Right kidney (tissue), 9 donors: ENCODE measurements at places on chromosomes 7 and 10.

GRCh38 chr7:16803881-16804673 lies 722 bp downstream of the AGR2 start:
- no peak for DNase-seq

GRCh38 chr10:4514445-4515108 lies 311.4 kb upstream of the AKR1E2 start:
- no peak for DNase-seq

DNA sequence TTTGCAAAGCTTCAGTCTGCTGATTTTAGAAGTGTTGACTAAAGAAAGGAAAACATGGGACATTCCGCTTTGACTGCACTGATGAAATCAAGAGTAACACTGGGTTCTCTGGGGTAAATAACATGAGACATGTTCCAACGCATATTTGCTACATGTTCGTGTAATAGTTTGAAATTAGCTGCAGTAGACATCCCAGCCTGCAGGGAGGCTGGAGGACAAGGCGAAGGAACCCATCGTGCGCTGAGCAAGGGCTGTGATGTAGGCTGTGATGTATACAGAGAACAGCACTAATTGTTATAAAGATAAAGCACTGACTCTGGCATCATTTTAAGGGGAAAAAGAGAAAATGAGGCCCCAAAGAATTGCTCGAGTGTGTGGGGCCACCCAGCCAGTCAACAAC lies 40.3 kb downstream of the SFMBT2 start:
- no peak for DNase-seq

DNA sequence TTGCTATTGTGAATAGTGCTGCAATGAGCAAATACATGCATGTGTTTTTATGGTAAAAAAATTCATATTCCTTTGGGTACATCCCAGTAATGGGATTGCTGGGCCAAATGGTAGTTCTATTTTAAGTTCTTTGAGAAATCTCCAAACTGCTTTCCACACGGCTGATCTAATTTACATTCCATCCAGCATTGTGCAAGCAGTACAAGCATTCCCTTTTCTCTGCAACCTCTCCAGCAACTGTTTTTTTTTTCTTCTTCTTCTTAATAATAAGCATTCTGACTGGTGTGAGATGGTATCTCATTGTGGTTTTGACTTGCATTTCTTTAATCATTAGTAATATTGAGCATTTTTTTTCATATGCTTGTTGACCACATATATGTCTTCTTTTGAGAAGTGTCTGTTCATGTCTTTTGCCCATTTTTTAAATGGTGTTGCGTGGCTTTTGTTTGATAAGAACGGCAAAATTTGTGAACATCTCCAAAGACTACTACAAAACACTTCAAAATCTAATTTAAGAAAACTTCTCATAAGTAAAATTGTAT lies 136.1 kb upstream of the MYO3A start:
- no peak for DNase-seq

- no peak for DNase-seq
Observed at GRCh38 chr10:15784662-15785300, 65.1 kb upstream of the ITGA8 start.

GRCh38 chr10:125157505-125157904 lies 2.9 kb downstream of the CTBP2 start:
- peak; percentile 50 for DNase-seq
